COR-L47 (cell line): ENCODE measurements at places on chromosomes 7 and 10.

DNA sequence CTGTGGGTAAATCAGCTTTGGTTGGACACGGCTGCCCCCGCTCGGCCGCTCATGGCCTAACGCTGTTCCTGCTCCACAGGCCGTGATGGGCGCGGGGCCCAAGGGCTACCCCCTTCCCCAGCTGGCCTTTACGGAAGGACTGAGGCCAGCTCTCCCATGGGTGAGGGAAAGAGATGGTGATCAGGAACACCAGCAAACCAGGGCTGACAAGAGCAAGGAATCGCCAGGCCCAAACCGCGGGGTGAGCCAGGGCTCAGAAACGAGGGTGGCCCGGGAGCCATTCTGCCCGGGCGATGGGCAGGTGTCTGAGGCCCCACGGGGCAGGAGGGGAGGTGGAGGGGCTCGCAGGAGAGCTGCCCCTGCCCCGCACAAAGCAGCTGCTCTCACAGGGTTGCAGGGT lies 26.6 kb downstream of the GPER1 start:
- DNase-seq = no peak

DNA sequence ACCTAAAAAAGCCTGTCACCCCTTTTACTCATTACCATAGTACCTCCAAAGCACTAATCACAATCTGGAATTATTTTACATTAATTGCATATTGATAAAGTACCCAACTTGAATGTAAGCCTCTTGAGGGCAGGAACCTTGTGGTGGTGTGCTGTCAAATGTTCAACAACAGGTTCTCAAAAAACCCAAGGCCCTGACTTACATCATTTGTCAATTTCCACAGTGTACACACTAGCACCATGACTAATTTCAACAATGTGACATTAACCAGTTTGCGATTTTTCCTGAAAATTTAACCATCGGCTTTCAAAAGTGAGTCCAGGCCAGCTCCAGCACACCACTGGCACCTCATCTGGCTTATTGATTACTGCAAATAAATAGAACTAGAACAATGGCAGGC lies 87.5 kb downstream of the SVOPL start:
- no peak for DNase-seq

DNA sequence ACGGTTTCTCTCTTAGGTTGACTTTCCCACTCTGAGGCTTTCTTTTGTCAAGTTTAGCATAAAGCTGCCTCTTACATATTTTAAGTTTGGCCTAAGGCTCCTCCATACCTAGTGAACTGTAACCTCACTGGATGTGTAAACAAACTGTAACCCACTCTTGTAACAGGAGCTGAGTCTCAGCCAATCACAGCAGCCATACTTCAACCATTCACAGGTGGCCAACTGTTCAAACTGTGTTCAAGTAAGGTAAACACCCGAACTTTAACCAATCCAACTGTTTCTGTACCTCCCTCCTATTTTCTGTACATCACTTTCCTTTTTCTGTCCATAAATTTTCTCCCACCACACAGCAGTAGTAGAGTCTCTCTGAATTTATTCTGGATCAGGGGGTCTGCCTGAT lies 7.7 kb upstream of the NRBF2 start:
- no peak for DNase-seq

DNA sequence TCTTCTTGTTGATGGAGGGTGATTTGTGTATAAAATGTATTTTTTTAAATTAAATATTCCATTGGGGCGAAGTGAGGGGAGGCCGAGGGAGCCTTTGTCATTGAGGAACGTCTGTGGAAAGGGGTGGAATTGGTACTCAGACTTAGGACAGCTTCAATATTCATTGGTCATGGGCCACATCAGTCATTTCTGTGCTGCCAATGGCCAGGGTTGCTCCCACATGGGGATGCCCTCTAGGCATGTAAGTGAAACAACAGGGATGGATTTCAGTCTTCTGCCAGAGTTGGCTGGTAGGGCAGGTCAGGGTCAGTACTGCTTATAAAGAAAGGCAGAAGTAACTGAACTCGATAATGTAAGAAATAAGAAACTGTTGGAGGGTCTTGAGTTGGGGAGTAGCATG lies 47.2 kb downstream of the NEURL1 start:
- DNase-seq = no peak

- peak; percentile 14 for DNase-seq
Observed at GRCh38 chr7:102080434-102081243, 206.0 kb upstream of the SH2B2 start.

- DNase-seq = no peak
Observed at GRCh38 chr7:12949060-12949931, 261.9 kb downstream of the ARL4A start.

DNA sequence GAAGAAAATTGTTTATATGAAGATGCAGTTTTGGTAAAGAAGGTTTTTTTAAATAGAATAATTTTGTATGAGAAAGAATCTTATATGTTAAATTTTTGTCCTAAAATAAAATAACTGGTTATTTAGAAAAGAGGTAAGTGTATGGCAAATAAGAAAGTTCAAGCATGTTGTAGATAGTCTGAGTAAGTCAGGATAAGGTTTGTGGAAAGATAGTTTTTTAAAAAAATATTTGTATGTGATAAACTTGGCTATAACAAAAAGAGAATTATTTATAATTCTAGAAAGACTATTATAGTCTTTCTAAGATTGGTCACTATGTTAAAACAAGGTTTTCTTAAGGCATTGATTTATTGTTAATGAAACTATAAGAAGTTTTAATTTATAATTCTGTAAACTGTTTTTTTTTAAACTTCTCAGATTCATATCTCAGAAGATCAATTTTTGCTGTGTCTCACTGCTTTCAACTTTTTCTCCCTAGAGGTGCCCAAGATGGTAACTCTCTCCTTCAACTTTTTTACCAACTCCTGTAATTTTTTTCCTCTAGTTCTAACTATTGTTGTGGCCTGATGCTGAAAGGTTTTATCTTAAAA lies 698.6 kb downstream of the CCSER2 start:
- no peak for DNase-seq

GRCh38 chr10:14240253-14241189 lies 90.2 kb downstream of the FRMD4A start:
- DNase-seq = peak; percentile 7

DNA sequence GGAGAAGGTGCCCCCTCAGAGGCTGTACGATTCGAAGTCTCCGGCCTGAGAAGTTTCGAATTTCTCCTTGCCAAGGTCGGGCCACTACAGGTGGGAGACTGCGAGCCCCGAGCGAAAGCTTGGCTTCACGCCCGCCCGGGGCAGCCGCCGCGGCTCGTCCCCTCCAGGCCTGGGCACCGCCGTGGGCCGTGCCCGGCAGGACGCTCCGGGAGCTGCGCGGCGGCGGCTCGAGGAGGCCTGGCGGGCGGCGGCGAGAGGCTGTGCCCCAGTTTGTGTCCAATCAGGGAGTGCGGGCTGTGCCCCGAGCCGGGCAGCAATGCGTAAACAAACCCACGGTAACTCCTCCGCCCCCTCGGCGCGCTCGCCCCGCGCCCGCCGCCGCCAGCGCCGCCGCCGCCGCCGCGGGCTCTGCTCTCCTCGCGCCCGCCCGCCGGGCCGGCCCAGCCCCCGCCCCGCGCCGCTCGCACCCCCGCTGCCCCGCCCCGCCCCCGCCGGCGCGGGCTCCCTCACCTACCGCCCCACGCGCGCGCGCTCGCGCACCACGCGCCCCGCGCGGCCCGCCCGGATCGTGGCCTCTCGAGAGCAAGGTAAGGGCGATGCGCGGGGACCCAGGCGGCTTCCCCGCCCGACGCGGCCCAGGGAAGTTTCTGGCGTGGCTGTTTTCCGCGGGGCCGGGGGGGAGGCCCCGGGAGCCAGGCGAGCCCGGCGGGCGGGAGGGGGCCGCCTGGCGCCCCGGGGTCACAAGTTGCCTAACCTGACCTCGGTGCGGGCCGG lies 57.8 kb upstream of the PCGF5 start:
- peak; percentile 33 for DNase-seq

- no peak for DNase-seq
Observed at GRCh38 chr10:50299948-50300669, 48.8 kb upstream of the ASAH2 start.

DNA sequence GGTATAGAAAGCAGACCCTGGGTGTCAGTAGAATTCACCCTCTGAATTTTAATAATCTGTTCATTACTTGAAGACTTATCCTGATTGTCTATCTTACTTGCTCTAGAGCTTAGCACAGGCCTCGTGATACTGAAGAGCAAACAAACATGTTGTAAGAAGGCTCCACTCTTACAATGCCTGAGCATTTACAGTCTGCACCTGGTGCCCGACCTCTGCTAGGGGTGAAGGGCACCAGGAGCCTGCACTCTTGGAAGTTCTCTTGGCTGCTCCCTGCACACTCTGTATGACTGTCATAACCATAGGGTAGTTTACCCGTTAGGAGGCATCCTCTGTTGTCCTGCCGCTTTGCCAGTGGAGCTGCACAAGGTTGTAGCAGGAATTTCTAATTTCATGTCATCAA lies 91.3 kb upstream of the NPY start:
- no peak for DNase-seq

DNA sequence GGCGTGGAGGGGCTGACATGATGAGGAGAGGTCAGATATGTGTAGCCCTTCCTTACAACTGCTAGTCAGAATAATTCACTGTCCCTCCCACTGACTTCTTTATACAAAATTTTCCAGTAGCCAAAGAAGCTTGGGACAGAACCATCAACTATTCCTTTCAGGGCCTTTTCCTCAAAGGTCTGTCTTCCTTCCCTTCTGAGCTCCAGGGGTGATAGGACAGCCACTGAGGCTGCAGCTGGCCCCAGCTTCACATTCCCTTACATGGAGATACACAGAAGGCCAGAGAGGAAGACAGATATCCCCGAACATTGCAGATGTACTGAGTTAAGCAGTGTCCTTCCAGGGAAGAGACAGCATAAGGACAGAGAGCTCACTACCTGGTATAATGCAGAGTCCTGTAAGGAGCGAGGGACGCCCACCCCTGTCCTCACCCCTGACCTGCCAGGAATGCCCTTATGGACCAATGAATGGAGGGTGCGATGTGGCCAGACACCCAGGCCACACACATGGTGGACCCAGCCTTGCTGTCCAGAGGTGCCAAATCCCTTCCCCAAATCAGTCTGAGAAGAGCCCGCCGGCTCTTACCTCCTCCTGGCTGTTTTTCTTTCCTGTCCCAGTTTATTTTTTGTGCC lies 754.7 kb downstream of the GRID1 start:
- no peak for DNase-seq

DNA sequence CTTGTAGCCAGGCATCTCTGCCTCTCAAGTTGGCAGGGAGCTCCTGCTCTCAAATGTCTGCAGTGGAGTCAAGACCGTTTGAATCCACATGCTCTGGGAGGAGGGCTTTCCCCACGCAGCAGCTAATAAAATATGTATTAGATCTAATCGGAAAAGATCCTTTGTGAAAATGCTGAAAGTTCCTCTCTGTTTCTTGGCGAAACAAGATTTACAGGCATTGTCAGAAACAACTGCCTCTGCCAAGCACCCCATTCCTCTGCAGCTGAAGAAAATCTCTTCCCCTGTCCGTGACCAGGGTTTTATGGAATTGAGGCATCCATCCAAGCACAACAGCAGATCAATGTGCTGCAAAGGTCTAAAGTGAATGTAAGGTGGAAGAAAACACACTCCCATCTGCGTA lies 165.8 kb downstream of the TCERG1L start:
- DNase-seq = no peak

DNA sequence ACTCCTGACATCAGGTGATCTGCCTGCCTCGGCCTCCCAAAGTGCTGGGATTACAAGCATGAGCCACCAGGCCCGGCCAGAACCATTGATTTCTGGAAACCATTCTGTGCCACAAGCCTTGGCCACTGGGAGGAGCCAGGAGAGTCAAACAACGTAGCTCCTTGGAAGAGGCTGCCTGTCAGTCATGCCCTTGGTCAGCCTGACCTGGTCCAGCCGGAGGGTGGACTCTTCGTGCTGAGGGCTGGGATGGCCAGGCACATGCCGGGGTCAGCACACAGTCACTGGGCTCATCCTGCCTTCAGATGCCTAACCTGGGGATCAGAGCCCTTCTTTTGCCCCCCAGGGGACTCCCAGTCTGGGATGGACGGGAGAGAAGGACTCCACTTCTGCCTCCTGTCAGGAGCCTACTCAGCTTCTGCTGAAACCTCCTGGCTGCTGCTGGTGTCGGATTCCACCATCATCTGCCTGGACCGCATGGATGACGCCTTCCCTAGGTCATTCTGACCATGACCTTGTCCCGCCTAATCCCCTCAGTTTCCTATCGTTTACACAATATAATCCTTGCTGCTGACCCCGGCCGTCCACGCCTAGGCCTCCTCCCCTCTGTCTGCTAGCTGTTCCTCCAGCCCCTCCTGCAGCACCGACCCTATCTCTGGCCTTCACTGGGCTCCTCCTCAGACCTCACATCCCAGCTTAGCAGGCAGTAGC lies 30.4 kb downstream of the TMEM270 start:
- DNase-seq = no peak

DNA sequence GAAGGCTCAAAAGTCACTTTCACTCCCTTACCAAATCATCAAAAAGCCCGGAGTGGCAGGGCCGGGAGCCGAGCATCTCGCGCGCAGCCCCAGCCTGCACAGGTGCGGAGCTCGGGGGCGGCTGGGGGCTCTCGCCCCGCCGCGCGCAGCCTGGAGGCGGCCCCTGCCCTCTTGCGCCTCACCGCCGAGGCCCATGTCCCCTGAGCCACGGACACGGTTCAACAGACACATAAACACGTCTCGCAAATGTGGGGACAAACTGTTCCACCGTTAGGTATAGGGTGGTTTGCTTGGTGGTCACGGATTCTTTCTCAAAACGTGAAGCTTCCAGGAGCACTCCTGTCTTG lies 700 bp downstream of the GSAP start:
- DNase-seq = no peak

DNA sequence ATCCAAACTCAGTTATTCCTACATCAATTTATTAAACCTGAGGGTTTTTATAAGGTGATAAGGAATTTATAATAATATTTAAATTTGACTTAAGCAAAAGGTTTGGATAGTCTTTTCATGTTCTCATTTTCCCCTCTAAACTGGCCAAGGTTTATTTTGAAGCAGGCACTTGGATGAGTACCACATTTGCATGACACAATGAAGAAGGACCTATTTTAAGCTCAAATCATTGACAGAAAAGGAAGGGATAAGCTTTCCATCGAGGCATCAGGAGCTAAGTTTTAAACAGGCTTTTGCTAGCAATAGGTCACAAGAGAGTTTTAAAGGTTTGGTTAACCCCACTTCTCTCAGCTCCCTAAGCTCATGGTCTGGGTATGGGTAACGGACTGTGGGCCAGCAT lies 28.7 kb upstream of the FAM13C start:
- no peak for DNase-seq

DNA sequence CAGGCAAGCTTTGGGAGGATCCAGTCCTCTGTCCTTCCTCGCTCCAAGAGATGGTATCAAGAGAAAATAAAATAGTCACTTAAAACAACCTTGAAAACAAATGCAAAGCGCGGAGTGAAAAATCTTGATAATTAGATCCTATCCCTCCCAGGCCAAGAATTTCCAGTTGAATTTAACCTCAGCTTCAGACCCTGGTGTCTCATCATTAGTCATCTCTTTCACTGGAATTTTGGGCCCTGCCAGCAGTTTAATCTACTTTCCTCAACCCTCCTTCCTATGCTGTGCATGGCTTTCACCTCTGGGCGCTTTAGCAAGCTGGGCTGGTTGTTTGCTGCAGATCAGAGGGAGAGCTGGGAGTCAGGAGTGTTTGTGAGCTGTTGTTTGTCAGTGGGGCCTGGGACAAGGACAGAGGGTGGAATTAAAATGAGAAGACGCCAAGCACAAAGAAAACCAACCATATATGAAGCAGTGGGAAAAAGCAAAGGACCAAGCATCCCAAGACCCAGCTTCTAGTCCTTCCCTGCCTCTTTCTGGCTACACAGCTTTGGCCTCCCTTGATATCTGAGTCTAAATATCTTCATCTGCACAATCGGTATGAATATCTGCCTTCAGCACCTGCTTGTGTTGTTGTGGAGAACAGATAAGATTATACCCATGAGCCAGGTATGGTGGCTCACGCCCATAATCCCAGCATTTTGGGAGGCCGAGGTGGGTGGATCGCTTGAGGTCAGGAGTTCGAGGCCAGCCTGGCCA lies 13.5 kb downstream of the MYOF start:
- no peak for DNase-seq
